ENCODE measurements at places on chromosomes 5 and 9. TPM values are rescaled to one million over a fixed set of nuclear protein-coding genes. Genes with fewer than 3 reads are reported as not detected.

The ROR2 gene
- total RNA-seq, result not detected

The GOLGA2 gene
- total RNA-seq, result 56.5 TPM

The HTR4 gene
- not detected for total RNA-seq

The LMX1B gene
- not detected for total RNA-seq

The PKD2L2 gene
- total RNA-seq, result 0.28 TPM

The PCDHGA6 gene
- 0.70 TPM for total RNA-seq

The TCF7 gene
- 643 TPM for total RNA-seq

The C9orf50 gene
- total RNA-seq, result not detected

The FAM221B gene
- total RNA-seq, result not detected

The PCDHA6 gene
- total RNA-seq, result not detected

The ZFP37 gene
- 0.45 TPM for total RNA-seq

The PNPLA7 gene
- total RNA-seq, result 28.2 TPM

The FOXD4 gene
- not detected for total RNA-seq

The BASP1 gene
- 4.0 TPM for total RNA-seq

The SLF1 gene
- total RNA-seq, result 8.2 TPM

The PCDHA2 gene
- total RNA-seq, result not detected

The TUT7 gene
- 49.0 TPM for total RNA-seq

The PHYHD1 gene
- 3.2 TPM for total RNA-seq

The SPEF2 gene
- total RNA-seq, result 13.5 TPM

The NR2F1 gene
- not detected for total RNA-seq

The SMIM33 gene
- total RNA-seq, result 0.14 TPM

The SLC35D2 gene
- total RNA-seq, result 9.7 TPM

The VAV2 gene
- 4.3 TPM for total RNA-seq

The KCNIP1 gene
- not detected for total RNA-seq

The PITX1 gene
- total RNA-seq, result not detected

The SLC23A1 gene
- 4.6 TPM for total RNA-seq

The CCDC192 gene
- not detected for total RNA-seq

The IL17B gene
- total RNA-seq, result not detected

The WDR31 gene
- 1.3 TPM for total RNA-seq

The COL23A1 gene
- total RNA-seq, result 0.22 TPM

The HACD4 gene
- 13.9 TPM for total RNA-seq

The LRRC14B gene
- total RNA-seq, result not detected

The PCDHA9 gene
- total RNA-seq, result not detected

The PCDHGB6 gene
- total RNA-seq, result 0.19 TPM

The TSLP gene
- 0.15 TPM for total RNA-seq

The FOXI1 gene
- total RNA-seq, result 0.13 TPM

The PCDHB13 gene
- total RNA-seq, result not detected

The IL9 gene
- not detected for total RNA-seq

The C6 gene
- total RNA-seq, result not detected

The DDX31 gene
- 13.9 TPM for total RNA-seq

The GRXCR2 gene
- total RNA-seq, result not detected

The ZNF658 gene
- total RNA-seq, result 6.6 TPM

The FAM151B gene
- 3.4 TPM for total RNA-seq

The CORO2A gene
- 3.4 TPM for total RNA-seq

The LCN10 gene
- total RNA-seq, result 0.34 TPM

The OR1J1 gene
- not detected for total RNA-seq

The ARHGEF39 gene
- 0.11 TPM for total RNA-seq

The HSPA4 gene
- 42.4 TPM for total RNA-seq

The SLCO6A1 gene
- total RNA-seq, result not detected

The CBY3 gene
- 0.84 TPM for total RNA-seq

The SQSTM1 gene
- total RNA-seq, result 182 TPM

The ADAMTS13 gene
- total RNA-seq, result 1.6 TPM

The F2RL1 gene
- 3.2 TPM for total RNA-seq

The PIP5KL1 gene
- total RNA-seq, result 2.1 TPM

The ZNF622 gene
- 36.6 TPM for total RNA-seq

The PLAC8L1 gene
- total RNA-seq, result 1.00 TPM

The MYMK gene
- total RNA-seq, result not detected

The RARS1 gene
- total RNA-seq, result 110 TPM

The SLC6A7 gene
- total RNA-seq, result not detected

Measured in naive thymus-derived CD4-positive, alpha-beta T cell (primary cell).